ENCODE measurements at places on chromosomes 11 and 22. TPM values are rescaled to one million over a fixed set of nuclear protein-coding genes. Genes with fewer than 3 reads are reported as not detected.

Gene CST6
- total RNA-seq: 0.54 TPM

DNA sequence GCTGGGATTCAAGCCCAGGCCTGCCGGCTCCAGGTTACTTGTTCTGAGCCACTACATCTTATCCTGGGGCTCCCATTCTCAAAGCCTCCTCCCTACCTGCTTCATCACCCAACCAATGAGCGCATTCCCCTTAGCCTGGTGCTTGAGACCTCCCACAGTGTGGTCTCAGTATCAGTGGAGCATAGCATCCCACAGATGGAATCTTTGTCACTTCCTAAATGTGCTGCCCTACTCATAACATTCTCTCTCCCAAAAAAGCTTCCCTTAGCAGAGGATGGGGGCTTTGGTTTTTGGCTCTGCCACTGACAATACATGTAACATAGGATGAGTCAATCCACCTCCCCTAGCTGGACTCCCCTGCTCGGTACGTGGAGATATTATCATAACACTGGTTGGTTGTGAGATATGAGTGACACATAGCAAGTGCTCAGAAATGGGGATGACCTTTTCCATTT, 28.8 kb downstream of the TEAD1 start:
- peak; percentile 47 for DNase-seq

Gene ARL2
- total RNA-seq: 46.4 TPM

GRCh38 chr11:70226967-70227366, 23.9 kb downstream of the FADD start:
- DNase-seq: no peak

- DNase-seq: peak; percentile 1
Measured at GRCh38 chr11:92149996-92150395, 74.6 kb upstream of the FAT3 start.

Gene NNMT
- total RNA-seq: 74.7 TPM

DNA sequence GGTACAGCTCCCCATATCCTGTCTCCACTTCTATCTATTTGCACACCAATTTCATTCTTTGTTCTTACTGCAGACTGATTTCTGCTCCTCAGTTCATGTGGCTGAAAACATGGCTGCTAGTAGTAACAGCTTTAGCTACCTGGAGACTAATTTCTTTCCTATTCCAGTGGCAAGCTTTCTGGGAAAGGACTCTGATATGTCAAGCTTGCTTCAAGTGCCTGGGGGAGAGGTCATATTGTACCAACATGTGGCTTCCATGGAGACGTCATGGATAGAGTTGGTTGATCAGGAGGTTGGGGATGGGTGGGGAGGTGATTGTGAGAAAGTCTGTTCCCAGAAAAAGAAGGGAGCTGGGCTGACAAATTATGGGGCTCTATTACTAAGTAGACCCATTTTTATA, 44.9 kb downstream of the ADM start:
- no peak for DNase-seq

DNA sequence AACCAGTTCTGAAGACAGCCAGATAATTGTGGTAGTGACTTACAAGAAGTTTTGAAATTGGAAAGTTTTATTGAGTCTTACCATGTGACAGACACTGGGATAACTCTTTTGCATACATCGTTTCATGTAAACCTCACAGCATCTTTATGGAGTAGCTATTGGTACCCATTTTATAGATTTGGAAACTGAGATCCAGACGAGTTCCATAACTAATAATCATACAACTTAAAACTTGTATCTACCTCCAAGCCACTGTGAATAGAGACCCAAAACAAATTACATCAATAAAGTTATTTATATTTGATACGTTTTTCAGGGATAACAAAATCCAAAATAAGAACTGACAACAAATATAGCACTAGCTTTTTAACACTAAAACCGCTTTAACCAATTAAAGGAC, 35.7 kb upstream of the LDHA start:
- DNase-seq: no peak

DNA sequence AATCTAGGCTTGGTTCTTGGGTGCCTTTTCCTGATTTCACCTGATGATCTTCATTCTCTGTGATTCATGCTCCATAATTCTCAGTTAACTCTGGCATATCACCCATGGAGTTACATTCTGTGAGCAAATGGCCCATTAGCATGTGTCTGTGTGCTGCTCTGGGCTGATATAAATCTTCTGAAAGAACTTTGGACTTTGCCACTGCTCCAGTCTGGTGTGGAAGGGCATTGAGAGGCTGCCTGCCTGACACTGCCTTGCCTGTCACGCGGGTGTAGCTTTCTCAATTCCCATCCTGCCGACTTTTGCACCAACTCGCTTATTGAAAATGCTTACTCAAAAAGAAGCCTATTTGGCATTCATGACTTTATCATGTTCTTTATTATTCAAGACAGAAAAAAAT, 42.2 kb downstream of the FAT3 start:
- no peak for DNase-seq

Gene B3GAT1
- not detected for total RNA-seq

All from IMR-90 (cell line).